ENCODE measurements at places on chromosomes 11 and 22.

- peak; percentile 70 for DNase-seq
Observed at GRCh38 chr11:27698872-27699241, 1.4 kb downstream of the BDNF start.

DNA sequence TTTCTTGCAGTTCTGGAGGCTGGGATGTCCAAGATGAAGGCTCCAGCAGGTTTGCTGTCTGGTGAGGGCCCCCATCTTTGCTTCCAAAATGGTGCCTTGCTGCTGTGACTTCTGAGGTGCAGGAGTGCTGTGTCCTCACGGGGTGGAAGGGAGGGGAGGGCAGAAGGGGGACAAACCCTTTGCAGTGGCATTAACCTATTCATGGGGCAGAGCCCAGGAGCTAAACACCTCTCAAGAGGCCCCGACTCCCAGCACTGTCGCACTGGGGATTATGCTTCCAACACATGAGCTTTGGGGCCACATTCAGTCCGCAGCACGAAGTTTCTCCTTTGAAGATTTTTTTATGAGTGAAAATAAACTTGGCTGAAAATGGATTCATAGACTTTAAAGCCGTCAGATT lies 25.5 kb upstream of the OSBPL5 start:
- no peak for DNase-seq

GRCh38 chr11:9941991-9942390 lies 278.1 kb downstream of the SWAP70 start:
- no peak for DNase-seq

DNA sequence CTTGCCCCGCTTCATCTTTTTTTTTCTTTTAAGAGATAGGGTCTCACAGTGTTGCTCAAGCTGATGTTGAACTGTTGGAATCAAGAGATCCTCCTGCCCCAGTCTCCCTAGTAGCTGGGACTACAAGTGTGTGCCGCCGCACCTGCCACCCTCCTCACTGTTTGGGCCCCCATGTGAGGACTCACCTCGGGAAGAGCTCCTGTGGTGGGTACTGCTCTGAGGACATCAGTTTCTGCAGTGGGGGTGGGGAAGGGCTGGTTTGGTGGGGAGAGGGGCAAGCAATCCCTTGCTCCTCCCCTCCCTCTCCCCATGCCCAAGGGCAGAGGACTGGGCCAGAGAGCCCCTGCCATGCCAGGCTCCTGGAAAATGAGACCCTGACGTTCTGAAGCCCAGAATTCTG lies 1.5 kb upstream of the SLC16A8 start:
- no peak for DNase-seq

DNA sequence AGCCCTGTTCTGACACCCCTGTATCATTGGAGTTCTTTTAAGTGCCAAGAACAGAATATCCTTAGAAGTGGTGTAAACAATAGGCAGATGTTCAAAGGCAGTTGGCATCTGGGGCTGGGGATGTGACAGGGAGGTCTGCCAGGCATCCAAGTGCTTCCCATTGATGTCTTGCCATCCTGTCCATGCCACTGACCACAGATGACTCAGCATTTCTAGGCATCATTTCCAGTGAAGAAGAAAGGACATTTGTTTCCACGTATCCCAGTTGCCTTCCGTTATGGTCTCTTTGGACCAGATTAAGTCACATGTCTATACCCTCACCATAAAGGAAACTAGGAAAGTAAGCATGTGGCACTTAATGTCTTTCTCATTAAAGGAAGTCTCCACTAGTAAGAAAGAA lies 76.7 kb upstream of the BARX2 start:
- no peak for DNase-seq

- no peak for DNase-seq
Observed at GRCh38 chr11:117588166-117588810, 208.7 kb downstream of the DSCAML1 start.

GRCh38 chr11:119942583-119943297 lies 195.2 kb downstream of the TRIM29 start:
- no peak for DNase-seq

- no peak for DNase-seq
Observed at GRCh38 chr11:130653838-130654636, 205.6 kb downstream of the ADAMTS15 start.

GRCh38 chr11:13434247-13435205 lies 28.5 kb downstream of the BTBD10 start:
- DNase-seq = no peak

GRCh38 chr11:69880826-69881445 lies 61.7 kb upstream of the FGF3 start:
- DNase-seq = no peak

DNA sequence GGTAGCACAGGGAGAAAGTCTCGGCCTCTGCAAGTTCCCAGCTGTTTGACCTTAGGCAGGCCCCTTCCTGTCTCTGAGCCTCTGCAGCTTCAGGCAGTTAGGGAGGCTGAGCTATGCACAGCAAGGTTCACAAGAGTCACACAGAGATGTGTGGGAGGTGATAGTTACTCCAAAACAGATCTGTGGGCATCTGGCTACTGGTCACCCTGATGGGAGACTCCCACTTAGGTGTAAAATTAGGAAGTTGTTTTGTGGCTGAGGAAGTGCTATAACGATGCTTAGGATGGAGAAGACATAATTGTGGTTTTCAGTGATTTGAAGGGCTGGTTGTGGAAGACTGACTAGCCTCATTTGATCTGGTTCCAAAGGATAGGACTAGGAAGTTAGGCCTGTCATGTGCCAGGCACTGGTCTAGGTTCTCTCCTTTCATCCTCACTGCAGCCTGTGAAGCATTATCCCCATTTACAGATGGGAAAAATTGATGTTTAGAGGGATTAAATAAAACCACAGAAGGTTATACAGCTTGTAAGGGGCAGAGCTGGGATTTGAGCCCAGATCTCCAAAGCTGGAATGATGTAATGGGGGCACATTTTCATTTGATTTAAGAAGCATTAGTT lies 13.5 kb downstream of the ACO2 start:
- no peak for DNase-seq

DNA sequence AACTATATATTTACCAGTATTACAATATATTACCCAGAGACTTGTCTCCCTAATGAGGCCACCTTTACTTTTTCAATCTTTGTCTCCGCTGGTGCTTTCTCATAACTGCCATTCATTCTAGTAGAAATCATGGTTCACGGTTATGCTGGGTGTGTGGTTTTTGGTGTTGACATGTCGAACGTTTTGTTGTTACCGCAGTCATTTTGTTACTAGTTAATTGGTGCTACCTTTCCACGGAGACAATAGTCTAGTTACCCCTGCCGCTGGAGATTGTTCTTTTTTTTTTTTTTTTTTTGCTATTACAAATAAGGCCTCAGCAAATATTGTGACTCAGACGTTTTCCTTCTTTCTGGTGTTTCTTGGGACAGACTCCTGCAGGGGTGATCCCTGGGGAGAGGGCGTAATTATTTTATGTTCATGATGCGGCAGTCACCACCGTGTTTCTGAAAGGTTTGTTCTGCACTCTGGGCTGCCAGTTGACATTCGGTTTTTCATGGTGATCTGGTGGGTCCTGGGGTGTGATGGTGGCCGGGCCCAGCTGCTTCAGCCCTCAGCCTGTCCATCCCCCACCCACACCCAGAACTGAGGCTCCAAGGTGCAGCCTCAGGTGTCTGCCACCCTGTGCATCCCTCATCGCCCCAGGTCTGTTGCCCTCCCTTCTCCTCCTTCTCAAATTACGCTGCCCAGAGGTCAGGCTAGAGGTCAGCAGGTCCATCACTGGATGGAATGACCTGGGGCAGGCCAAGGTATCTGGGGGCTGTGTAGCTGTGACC lies 28.6 kb downstream of the LRP5 start:
- no peak for DNase-seq

DNA sequence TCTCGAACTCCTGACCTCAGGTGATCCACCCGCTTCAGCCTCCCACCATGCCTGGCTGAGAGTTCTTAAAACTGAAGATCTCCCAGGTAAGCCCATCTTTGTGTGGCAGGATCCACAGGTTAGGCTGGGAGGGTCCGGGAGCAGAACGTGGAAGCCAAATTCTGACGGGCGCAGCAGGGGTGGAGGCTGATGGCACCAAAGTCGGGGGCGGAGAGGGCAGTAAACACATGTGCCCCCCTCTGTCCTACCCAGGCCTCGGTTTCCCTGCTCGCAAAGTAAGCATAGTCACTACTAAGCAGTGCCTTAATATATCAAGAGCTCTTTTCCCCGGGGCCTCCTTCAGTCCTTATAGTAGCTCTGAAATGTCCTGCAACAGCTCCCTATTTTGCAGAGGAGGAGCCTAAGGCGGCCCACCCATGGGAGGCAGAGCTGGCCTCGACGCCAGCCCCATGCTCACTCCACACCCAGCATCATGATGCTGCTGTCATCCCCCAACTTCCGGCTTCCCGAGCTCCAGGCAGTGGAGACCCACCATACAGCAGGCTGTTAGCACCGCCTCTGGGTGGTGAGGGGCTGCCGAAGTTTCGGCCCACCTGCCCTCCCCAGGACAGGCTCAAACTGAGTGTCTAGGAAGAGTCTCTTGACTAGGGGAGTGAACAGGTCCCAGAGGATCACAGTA lies 230.0 kb downstream of the CTTN start:
- no peak for DNase-seq

DNA sequence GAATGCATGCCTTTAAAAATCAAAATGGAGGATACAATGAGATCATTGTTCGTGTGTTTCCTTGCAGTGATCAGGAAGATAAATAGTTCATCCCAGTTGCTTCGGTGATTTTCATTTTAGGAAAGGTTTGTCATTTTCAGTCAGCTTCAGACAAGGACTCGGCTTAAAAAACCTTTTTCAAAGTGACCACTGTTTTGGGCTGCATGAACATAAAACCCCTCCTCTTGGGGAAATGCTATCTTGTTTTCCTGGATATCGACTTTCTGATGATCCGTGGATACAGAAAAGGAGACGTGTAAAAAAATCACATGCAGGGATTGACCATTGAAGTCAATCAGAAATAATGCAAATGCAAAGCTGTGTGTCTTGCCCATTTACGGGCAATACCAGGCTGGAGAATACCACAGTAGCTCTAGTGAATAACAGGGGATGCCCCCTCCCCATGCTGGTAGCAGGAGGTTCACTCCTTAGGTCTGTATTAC lies 146.8 kb downstream of the MAML2 start:
- no peak for DNase-seq

GRCh38 chr11:59117774-59118173 lies 10.7 kb downstream of the FAM111B start:
- no peak for DNase-seq

GRCh38 chr11:59766542-59767224 lies 11.5 kb downstream of the STX3 start:
- DNase-seq = no peak

- peak; percentile 55 for DNase-seq
Observed at GRCh38 chr22:41021613-41022454, 70.6 kb upstream of the EP300 start.

- DNase-seq = no peak
Observed at GRCh38 chr11:19445771-19446170, 205.0 kb upstream of the E2F8 start.

DNA sequence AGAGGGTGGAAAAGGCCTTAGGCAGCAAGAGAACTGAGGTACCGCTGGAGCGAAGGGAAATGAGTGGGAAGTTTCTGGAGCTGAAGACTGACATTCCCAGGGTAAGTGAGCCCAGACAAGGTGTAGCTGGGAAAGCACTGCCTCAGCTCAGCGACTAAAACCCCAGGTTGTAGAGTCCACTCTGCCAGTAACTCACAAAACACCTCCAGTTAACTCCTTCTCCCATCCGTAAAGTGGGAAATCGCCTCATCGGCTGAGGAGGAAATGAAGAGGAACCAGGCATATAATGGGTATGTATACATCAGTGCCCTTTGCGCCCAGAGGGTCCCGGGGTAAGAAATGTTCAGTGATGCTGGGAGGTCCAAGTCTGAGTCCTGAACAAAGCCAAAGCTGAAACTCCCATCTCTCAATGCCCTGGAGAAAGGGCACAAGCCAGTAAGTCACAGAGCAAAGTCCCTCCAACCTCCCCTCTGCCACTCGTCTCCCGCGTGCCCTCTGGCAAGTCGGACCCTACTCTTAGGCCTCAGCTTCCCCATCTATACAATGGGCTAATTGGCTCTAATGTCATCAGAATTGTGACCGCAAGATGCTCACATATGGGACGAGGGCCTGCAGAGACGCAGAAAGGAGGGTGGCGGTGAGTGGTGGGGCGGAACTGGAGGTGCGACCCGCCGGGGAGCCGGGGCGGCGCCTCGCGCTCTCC lies 588 bp downstream of the VPS37C start:
- DNase-seq = no peak

- DNase-seq = no peak
Observed at GRCh38 chr22:38219632-38220031, 17.8 kb downstream of the MAFF start.

DNA sequence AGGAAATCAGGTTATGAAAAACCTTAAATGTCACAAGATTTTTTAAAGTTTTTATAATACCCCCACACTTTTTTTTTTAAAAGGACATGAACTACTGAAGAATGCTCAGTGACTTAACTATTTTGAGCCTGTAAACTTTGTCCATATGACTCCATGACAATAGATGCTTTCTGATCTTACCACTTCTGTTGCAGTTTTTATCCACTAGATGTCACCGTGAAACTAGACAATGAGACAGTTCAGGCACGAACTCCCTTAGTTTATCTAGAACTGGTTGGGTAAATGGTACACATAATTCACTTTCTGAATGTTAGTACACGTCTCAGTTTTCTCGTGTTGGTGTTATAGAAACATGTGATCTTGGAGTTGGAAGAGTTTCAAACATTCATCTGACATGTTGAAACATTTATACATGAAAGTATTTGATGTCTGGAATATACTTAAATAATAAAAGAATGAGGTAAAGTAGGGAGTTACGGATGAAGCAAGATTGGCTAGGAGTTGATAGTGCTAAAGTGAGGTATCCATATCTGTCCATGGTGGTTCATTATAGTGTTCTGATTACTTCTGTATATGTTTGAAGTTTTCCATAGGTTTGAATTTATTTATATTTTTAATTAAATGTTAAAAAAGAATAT lies 8.1 kb downstream of the CCDC15 start:
- DNase-seq = no peak

GRCh38 chr11:111823629-111824028 lies 47.8 kb downstream of the ALG9 start:
- no peak for DNase-seq

GRCh38 chr11:133821776-133822175 lies 23.5 kb downstream of the SPATA19 start:
- DNase-seq = no peak

GRCh38 chr11:77351281-77351886 lies 49.9 kb upstream of the GDPD4 start:
- DNase-seq = no peak

GRCh38 chr11:57300785-57301184 lies 24.0 kb downstream of the TNKS1BP1 start:
- DNase-seq = no peak

DNA sequence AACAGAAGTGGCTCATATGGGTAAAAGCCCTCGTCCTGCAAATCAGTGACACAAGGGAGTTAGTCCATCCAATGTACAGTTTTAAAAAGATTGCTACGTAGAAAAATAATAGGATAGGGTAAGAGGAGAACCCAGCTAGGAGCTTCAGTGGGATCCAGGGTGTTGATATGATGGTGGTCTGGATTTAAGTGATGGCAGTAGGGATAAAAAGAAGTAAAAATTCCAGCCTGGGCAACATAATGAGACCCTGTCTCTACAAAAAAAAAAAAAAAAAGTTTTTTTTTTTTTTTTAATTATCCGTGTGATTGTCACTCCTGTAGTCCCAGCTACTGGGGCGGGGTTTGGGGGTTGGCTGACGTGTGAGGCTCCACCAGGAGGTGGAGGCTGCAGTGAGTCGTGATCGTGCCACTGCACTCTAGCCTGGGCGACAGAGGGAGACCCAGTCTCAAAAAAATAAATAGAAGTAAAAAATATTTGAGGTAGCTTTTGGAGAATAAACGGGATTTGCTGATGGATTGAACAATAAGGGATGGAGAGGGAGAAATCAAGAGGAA lies 7.0 kb upstream of the L3MBTL2 start:
- peak; percentile 55 for DNase-seq
